ENCODE measurements at places on chromosomes 4 and X. TPM values are rescaled to one million over a fixed set of nuclear protein-coding genes. Genes with fewer than 3 reads are reported as not detected.

Gene PWWP3B
- not detected for polyA plus RNA-seq

GRCh38 chr4:18798123-18798522, 776.6 kb upstream of the LCORL start:
- H3K27me3 ChIP-seq = no peaks in the 10 kb centered on the region
- H3K36me3 ChIP-seq = no peaks in the 10 kb centered on the region
- DNase-seq = no peak
- no peak overlapping the region for H3K27ac ChIP-seq
- no peaks in the 10 kb centered on the region for H3K4me1 ChIP-seq
- no peak overlapping the region for H3K4me3 ChIP-seq

- H3K36me3 ChIP-seq = no peaks in the 10 kb centered on the region
- H3K4me1 ChIP-seq = peaks cover 13% of the 10 kb centered on the region
- H3K27ac ChIP-seq = no peak overlapping the region
- DNase-seq = no peak
- H3K4me3 ChIP-seq = no peak overlapping the region
Measured at GRCh38 chrX:102708900-102709299, 3.3 kb upstream of the GPRASP2 start.

- H3K4me3 ChIP-seq = no peak overlapping the region
- H3K36me3 ChIP-seq = no peaks in the 10 kb centered on the region
- H3K27me3 ChIP-seq = no peaks in the 10 kb centered on the region
- no peak for DNase-seq
Measured at GRCh38 chrX:3548765-3549391, 164.6 kb downstream of the PRKX start.

DNA sequence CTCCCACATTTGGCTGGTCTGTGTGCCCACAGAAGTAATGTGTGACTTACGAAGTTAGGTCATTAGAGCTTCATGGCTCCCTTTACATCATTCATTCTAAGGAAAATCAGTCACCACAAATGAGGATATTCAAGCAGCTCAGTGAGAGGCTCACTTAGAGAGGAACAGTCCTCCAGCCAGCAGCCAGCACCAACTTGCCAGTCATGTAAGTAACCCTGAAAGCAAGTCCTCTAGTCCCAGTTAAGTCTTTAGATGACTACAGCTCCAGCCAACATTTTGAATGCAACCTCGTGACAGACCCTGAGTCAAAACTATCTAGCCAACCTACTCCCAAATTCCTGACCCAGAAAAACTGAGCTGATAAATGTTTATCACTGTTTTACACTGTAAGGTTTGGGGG, 71.3 kb downstream of the LRBA start:
- H3K27ac ChIP-seq = no peak overlapping the region
- no peak overlapping the region for H3K4me3 ChIP-seq
- DNase-seq = no peak
- H3K36me3 ChIP-seq = no peaks in the 10 kb centered on the region
- no peaks in the 10 kb centered on the region for H3K27me3 ChIP-seq
- H3K4me1 ChIP-seq = peaks cover 4% of the 10 kb centered on the region

- H3K4me3 ChIP-seq = no peak overlapping the region
- no peaks in the 10 kb centered on the region for H3K27me3 ChIP-seq
- H3K27ac ChIP-seq = no peak overlapping the region
- peaks cover 9% of the 10 kb centered on the region for H3K4me1 ChIP-seq
- no peaks in the 10 kb centered on the region for H3K36me3 ChIP-seq
Measured at GRCh38 chr4:148216321-148216720, 225.9 kb downstream of the NR3C2 start.

DNA sequence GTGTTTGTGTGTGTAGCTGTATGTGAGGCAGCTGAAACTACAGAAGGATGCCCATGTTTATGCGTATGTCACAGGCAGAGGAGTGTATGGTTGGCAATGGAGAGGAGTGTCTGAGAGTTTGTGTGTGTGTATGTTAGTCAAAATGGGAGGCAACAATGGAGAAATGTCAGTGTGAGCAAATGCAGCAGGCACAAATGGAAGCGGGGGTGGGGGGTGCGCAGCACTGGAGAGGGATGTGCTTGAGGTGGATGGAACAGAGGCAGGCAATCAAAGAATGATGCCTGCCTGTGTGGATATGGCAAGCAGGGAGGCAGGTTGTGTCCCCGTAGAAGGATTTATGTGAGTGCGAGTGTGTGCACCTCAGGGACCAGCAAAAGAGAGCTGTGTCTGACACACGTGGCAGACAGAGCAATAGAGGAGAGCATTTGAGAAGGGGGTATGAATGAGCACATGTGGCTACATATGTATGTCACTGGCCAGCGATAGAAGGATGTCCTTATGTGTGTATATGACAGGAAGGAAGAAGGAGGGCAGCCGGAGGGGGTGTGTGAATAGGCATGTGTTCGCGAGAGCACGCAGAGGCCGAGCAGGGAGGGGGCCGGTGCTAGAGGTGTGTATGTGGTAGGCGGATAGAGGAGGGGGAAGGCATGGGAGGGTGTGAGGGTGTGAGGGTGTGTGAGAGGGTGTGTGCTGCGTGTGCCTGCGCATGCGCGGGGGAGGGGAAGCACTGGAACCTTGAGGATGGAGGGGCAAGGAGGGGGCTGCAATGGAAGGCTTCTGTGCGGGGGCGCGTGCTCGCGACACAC, 1.1 kb downstream of the PJA1 start:
- peak overlapping the region; percentile 69 for H3K4me3 ChIP-seq
- H3K27me3 ChIP-seq = no peaks in the 10 kb centered on the region
- H3K27ac ChIP-seq = no peak overlapping the region
- DNase-seq = peak; percentile 61
- H3K4me1 ChIP-seq = peaks cover 8% of the 10 kb centered on the region

Data from B cell (primary cell).